SHP77 treated with DMSO at 0.1 percent for 48 hours (cell line): ENCODE measurements at places on chromosomes 2 and 18.

GRCh38 chr2:16687955-16688354, 22.3 kb upstream of the CYRIA start:
- no peak for DNase-seq

DNA sequence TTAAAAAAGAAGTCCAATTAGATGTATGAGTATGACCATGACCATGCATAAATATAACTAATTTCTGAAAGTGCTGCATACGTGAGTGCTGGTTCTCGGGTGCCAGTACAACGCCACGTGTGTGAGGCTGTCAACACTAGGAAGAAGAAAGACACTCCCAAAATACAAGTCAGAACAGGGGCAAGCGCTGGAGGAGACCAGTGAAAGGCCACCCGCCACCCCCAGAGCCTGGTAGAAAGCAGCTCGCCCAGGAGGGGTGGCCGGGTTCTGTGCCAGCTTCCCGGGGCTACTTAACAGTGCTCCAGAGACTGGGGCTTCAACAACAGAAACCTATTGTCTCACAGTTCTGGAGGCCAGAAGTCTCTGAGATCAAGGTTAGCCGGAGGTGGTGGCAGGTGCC, 147.6 kb downstream of the RTP5 start:
- DNase-seq: no peak

DNA sequence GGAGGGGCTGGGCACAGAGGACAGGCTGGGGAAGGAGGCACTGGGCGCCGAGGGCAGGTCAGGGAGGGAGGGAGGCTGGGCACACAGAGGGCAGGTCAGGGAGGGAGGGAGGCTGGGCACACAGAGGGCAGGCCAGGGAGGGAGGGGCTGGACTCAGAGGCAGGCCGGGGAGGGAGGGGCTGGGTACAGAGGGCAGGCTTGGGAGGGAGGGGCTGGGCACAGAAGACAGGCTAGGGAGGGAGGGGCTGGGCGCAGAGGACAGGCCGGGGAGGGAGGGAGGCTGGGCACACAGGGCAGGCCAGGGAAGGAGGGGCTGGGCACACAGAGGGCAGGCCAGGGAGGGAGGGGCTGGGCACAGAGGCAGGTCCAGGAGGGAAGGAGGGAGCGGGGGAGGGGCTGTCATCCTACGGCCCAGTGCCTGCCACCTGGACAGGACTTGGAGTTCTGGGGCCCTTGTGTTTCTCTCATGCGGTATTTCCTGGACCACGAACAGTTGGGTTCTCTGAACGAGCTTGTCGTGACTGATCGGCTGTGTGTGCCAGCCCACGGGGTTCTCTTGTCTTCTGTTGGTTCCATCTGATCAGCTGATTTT, 46.7 kb upstream of the KCNG2 start:
- no peak for DNase-seq

DNA sequence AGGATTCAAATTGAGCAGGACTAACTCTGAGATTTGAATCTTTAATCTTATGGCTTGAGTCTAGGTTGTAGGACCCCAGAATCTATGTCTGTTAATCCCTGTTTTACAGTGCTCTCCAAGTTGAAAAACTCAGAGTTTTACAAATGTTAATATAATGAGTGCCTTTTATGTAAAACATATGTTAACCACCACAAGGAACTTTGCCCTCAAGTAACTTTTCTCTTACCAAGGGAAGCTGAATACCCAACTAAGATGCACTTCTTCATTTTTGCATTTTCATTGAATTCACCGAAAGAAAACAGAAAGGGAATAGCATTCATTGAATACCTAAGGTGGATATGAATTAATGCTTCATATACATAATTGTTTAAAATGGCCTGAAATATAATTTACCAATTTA, 338.1 kb downstream of the RPRM start:
- no peak for DNase-seq

GRCh38 chr2:222239091-222239490, 59.7 kb downstream of the PAX3 start:
- DNase-seq: no peak

DNA sequence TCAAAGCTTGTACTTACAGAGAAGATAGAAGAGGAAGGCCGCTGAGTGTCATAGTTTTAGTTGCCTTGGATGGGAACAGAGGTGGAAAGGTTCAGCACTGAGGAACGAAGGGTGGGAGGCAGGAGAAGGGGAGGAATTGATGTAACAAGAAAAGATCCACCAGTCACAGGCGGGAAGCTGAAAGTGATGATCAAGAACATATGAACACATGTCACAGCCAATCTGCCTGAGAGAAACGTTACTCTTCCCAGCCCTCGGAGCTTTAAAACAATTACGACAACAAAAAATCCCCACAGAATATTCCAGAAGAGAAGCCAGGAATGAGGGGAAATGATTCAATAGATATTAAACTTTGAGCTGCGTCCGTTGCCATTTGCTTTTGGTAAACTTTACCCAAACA, 87.1 kb downstream of the TSHZ1 start:
- DNase-seq: no peak

GRCh38 chr2:31219131-31219969, 2.0 kb upstream of the CAPN14 start:
- DNase-seq: no peak

DNA sequence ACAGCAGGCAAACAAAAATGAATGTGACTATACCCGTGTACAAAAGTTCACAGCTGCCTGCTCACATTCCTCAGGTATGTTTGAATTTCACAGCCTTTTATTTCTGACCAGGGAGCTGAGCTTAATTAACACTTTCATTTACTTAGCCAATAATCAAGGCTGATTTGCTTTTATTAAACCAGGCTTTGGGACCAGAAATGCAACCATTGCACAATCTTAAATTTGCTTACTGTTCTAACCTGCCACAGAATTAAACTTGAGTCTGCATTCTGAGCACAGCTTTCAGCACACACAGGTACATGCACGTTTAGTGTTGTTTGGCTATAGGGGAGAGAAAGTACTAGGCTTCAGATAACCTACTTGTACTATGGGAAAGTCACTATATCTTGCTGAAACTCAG, 372.4 kb upstream of the ATP5MC3 start:
- DNase-seq: no peak

DNA sequence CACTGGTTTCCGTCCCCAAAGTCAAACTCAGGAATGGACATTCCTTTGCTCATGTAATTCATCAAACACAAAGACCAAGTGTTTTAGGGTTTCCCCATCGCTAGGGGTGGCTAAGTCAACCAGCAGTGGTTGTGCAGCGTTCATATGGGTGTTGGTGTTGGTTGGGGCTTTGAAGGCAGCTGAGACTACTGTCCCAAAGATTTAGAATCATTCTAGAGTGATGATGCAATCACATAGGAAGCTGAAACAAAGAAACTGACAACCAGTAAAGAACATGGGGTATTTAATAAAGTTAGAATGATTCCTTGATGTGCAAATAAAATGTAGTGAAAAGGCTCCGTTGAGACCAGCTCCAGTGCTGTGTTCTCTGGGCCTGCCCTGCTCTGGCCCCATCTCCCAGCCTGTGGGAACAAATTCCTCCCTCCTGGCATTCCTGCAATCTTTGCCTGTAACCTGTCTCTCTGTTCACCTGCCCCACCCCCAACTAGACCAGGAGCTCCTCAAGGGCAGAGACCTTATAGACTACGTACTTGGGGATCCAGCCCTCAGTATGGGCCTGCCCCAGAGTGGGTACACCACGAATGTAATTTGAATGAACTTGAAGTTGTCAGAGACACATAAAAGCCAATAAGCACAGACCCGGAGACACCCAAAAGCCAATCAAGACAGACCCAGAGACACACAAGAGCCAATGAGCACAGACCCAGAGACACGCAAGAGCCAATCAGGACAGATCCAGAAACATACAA, 191.7 kb upstream of the TWIST2 start:
- no peak for DNase-seq

DNA sequence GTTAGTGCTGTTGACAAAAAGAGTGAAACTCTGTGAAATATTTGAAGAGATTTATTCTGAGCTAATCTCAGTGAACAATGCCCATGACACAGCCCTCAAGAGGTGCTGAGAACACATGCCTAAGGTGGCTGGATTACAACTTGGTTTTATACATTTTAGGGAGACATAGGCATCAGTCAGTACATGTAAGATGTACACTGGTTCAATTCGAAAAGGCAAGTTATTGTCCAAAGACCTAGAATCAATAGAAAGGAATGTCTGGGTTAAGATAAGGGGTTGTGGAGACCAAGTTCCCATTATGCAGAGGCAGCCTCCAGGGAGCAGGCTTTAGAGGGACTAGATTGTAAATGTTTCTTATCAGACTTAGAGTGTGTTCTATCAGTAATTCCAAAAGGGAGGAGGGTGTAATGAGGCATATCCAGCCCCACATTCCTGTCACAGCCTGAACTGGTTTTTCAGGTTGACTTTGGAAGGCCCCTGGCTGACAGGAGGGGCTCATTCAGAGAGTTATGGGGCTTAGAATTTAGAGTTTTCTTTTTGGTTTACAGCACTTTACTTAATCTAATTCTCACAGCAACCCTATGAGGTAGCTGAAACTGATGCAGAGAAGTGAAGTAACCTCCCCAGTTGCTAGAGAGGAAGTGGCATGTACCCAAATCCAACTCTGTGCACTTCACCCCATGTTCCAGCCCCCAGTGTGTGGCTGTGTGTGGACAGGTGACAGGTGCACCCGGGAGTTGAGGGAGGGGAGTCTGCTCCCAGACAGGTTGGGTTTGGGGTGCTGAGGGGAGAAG, 28.3 kb upstream of the ASAP2 start:
- no peak for DNase-seq

DNA sequence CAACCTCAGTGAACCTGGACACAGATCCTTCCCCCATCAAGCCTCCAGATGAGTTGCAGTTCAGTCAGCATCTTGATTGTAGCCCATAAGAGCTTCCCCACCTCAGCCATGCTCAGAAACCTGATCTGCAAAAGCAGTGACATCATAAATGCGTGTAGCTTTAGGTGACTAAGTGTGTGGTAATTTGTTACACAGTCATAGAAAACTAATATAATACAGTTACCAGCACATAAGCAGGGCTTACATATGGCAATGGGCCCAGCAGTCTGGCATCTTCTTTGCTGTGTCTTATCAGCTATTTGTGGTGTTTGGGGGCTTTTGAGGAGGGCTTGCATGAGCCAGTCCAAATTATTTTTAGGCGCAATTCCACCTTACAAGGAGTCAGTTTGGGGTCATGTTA, 807.0 kb downstream of the SLC4A3 start:
- no peak for DNase-seq

DNA sequence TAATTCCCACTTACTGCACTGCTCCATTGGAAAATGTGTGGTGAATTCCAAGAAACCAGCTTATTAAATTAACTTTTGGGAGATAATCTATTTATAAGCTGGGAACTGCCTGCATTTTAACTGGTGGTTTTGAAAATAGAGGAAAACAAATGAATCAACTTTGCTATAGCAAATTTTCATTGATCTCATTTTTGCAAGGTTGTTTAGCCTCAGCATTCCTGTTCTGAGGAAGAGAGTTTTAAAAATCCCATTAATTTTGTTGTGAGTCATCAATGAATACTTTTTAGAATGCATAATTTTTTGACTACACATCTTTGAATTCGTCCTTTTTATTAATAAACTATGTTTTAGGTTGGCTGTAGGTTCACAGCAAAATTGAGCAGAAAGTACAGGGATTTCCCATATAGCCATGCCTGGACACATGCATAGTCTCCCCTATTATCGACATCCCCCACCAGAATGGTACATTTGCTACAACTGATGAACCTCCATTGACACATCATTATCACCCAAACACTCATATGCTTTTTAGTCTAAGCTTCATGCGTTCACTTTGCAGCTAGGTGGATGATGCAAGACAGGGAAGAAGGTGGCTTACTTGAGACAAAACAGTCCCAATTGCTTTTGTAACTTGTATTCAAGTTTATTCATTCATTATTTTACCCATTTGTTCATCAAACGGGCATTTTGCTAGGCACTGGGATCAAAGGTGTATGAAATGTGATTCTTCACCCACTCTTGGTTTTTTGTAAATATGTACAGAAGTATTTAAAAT, 106.9 kb downstream of the ZNF521 start:
- no peak for DNase-seq

DNA sequence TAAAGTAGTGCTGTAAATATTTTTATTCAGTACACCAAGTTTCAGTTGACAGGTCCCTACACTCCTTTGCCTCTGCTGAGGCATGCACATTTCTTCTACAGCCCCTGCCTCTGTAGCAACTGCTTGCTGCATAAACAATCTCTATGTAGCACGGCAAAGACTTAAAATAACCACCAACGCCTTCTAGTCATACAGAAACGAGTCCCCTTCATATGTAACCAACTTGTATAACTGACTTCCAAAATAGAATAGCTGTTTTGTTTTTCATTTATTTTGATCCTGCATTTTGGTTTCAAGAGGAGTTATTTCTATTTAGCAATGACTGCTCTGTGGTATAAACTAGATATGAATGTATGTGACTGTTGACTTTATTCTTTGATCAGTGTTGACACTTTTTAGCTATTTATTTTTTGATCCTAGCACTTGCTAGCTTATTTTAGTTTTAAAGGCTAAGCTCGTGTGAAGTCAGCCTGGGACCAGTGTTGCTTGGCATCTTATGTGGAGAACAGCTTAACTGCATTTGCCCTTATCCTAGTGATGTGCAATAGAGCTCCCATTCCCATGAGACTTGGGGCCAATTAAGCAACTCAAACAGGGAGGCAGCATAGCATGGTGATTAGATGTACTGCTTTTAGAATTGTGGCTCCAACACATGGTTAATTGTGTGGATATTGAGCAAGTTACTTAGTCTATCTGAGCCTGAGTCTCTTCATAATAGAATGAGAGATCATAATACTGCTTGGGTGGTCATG, 79.6 kb downstream of the HRH4 start:
- no peak for DNase-seq

GRCh38 chr2:121633463-121633862, 15.8 kb downstream of the CLASP1 start:
- DNase-seq: no peak

DNA sequence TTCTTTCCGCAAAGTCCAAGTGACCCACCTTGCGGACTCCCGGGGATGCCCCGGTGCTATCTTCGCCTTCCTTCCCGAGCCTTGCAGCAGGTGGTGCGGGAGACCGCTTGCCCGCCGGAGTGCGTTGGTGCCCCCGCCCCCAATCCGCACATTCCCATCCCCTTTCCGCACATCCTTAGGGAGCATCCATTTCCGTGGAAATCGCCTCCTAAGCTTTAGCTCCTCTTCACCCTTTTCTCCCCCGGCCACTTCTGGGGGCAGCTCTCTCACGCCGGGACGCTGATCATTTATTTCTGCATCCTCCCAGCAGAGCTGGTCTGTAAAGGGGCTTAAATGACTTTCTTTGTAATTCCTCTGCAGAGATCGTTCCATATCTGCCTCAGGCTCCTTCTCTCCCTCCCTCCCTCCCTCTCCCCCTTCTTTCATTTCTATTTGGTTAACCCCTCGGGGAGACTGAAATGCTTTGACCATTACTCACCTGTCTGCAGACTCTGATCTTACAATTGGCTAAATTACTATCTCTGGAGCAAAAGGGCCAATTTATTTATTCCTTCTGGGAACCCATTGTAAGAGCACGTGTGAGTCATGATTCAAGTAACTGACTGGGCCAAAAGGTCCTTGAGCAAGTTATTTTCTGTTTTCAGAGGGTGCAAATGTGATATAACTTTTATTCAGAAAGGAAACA, 1.3 kb upstream of the LYPD1 start:
- DNase-seq: no peak

- no peak for DNase-seq
Measured at GRCh38 chr2:26711457-26712161, 19.1 kb downstream of the KCNK3 start.
